NCI-H1417 treated with DMSO at 0.1 percent for 48 hours (cell line): ENCODE measurements at places on chromosomes 12 and 14.

- DNase-seq, result no peak
These were observed 421.7 kb downstream of the PCNX1 start for GRCh38 chr14:71328954-71329353.

DNA sequence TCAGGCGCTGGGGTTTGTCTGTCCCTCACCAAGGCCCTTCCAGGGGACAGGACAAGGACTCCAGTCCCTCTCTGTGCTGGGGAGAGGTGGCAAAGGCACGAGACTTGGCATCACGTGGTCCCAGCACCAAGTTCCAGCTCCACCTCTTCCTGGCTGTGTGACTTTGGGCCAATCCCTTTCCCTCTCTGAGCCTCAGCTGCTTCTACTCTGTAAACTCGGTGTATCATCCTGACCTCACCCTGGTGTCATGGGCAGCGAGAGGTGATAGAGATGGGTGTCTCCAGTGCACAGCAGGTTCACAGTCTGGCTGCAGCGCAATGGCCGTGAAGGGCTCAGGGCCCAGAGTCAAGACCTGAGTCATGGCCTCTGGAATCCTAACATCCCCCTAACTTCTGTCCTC is 54.0 kb downstream of the MVK start:
- no peak for DNase-seq

GRCh38 chr12:102120886-102121285 is 903 bp downstream of the PARPBP start:
- DNase-seq, result no peak

- DNase-seq, result no peak
These were observed 79.8 kb downstream of the SRRM4 start for GRCh38 chr12:119060847-119061796.

GRCh38 chr14:87483271-87484260 is 509.4 kb downstream of the GALC start:
- DNase-seq, result no peak

- DNase-seq, result no peak
These were observed 1.6 kb upstream of the CKB start for GRCh38 chr14:103524002-103524935.

DNA sequence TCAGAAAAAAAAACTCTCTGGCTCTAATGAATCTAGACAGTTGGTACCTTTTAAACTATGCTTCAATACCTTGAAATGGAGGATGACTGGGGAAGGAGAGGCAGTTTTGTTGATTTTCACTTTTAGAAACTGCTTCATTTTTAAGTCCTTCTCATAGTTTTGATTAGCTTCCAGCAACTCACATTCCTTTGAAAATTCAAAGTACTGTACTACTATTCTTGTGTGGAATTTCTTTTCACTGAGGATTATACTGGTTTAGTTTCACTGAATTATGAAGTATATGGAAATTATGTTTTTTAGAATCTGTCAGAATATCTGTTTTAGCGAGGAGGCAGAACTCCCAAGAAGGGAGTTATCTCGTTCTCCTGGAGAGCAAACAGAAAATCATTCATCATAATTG is 116.3 kb downstream of the TGFB3 start:
- no peak for DNase-seq

GRCh38 chr12:85794531-85794930 is 41.7 kb downstream of the RASSF9 start:
- no peak for DNase-seq

DNA sequence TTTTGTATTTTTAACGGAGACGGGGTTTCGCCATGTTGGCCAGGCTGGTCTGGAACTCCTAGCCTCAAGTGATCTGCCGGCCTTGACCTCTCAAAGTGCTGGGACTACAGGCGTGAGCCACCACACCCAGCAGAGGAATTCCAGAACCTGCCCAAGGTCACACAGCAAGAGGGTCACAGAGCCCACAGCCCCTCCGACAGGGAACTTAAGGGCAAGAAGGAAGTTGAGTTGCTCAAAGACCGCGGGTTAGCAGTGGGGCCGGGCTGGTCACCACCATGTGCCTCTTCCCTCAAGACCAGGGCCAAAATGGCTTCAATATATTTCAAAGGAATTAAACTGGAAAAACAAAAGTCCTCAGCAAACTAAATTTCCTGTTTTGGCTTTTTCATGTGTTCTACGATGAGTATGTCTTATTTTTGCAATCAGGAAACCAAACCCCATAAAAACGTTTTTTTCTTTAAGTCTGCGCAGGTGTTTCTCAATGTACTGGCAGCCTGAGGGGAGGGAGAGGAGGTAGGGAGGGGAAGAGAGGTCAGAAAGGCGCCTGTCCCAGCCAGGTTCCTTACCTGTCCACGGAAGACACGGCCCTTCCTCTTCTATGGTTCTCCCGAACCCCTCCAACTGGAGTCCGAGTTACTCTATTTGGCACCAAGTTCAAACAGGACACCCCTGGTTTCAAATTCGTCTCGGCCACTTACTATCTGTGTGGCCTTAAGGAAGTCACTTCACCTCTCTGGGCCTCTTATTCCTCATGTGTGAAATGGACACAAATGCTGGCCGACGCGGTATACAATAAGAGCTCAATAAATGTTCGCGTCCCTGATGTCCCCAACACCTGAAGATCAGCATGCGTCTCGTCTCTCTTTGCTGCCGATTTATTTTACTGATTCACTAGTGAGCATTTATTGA is 778 bp downstream of the SLC8B1 start:
- DNase-seq, result no peak

GRCh38 chr14:22657861-22658260 is 13.7 kb upstream of the OR6J1 start:
- DNase-seq, result no peak

DNA sequence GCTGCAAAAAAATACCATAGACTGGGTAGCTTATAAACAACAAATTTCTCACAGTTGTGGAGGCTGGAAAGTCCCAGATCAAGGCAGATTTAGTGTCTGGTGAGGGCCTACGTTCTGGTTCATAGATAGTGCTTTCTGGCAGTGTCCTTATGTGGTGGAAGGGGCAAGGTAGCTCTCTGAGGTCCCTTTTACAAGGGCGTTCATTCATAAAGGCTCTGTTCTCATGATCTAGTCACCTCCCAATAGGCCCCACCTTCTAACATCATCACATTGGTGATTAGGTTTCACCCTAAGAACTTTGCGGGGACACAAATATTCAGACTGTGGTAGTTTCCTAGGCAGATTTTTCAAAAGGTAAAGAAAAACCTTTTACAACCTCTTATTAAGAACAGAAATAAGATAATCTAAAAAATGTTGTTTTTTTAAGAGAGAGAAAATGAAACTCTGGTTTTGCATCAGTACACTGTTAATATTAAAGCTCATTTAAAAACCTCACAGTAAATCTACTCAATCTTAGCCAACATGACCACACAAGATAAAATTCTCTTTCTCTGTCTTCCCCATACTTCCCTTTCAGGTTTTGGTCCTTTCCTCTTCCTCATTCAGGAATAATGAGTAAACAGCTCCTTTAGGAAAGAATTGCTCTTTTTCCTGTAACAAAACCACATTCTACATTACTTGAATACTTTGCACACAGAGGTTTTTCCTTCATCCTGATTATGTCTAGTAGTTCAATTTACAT is 117.5 kb downstream of the UNC79 start:
- DNase-seq, result no peak

GRCh38 chr12:92539110-92539749 is 163.6 kb upstream of the PLEKHG7 start:
- DNase-seq, result no peak

DNA sequence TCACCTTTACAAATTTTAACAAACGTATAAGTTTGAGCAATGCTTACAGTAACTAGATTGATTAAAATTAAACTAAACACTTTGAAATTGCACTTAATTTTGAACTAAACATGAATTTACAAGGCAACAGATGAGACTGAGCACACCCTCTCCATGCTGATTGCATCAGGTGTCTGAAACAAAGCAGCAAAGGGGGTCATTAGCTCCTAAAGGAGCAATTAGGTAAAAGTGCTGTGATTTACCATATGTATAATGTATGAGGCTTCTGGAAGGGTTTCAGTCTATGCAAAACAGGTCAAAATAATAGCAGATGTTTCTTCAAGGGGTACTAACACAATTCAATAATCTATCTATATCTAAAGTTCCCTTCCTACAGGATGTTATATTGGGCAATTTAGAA is 98.8 kb upstream of the LMNTD1 start:
- no peak for DNase-seq

- DNase-seq, result no peak
These were observed 6.8 kb downstream of the RIN3 start for GRCh38 chr14:92520102-92521057.

DNA sequence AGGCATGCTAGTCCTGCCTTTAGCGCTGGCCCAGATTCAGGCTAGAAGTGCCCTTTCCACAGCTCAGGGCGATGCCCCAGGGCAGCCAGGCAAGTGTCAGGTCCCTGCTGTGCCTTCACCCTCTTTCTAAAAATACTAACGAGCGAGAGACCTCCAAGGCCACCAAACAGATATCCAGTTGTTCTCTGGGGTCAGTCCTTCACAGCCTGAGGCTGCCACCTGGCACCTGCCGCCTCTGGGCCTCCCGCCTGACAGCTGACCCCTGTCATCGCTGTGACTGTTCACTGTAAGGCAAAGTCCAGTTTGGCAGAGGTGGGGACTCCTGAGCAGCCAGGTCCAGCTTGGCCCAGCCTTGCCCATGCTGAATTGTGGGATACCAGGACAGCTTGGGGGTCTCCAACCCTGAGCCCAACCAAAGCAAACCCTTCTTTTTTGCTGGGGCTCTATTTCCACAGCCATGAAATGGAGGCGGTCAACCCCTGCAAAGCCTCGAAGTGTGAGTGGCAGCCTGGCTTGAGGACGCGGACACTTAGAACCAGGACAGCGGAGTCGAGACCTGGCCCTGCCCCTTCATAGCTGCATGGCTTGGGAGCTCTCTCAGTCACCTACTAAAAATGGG is 79.9 kb downstream of the NINJ2 start:
- DNase-seq, result no peak

DNA sequence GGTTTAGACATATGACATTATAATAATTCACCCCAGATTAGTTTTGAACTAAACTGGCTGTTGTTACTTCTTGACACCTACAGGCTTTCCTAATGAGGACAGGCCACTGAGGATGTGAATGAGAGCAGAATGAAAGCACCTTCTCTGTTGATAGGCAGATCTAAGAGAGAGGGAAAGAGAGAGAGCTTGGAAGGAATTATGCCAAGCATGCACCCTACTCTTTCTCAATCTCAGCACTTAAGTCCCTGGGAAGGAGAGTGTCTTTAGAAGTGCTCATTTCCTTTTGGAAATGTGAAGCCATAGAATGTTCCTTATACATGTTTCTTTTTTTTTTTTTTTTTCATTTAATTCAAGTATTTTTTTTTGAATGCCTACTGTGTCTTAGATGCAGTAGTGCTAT is 49.0 kb downstream of the TBC1D15 start:
- DNase-seq, result no peak

DNA sequence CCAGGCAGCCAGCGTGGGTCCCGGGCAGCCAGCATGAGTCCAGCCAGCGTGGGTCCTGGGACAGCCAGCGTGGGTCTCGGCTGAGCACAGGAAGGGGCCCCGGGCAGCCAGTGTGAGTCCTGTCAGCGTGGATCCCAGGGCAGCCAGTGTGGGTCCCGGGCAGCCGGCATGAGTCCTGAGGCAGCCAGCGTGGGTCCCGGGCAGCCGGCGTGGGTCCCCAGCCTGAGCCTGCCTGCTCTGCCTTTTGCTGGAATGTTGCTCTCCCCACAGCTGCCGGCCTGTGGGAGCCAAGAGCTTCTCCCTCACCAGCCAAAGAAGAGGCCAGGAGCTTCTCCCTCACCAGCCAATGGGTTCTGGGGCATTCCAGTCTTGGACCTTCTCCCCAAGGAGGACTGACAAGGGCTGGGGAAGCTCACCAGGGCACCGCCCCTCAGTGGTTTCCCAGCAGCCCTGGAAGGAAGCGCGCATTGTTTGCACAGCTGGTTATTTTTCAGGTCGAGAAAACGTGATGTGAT is 15.0 kb upstream of the RFLNA start:
- DNase-seq, result no peak

- no peak for DNase-seq
These were observed 9.2 kb downstream of the FAR2 start for GRCh38 chr12:29158115-29158763.

DNA sequence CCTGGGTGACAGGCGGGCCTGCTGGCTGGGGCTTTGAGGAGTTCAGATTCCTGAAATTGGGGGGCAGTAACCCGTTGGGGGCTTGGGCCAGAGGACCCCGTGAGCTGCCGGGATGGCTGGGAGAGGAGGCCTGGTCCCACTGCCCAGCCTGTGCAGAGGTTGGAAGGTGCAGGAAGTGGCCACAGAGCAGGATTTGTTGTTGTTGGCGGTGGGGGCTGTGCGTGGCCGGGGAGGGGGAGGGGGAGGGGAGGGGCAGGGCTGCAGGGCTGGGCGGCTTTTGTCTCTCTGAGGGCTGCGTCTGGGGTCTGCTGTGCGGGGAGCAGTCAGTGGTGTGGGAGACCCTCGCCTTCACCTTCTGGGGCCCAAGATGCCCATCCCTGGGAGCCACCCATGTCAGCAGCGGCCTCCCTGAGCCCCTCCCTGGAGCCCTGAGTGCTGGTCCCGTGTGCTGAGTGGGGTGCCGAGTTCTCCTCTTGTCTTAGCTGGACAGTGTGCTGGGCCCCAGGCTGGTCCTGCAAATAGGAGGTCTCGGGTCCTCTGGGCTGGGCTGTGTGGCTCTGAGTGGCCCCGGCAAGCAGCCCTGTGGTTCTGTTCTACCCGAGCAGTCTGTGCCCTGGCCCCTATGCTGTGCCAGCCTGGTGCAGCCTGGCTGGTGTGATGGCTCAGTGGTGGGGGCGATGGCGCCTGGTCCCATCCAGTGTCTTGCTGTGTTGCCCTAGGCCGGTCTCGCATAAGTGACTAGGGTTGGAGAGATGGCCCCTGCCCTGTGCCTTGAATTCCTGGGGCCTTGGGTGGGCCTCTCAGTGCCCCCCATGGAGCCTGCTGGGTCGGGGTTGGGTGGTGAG is 10.3 kb downstream of the KIF26A start:
- no peak for DNase-seq

DNA sequence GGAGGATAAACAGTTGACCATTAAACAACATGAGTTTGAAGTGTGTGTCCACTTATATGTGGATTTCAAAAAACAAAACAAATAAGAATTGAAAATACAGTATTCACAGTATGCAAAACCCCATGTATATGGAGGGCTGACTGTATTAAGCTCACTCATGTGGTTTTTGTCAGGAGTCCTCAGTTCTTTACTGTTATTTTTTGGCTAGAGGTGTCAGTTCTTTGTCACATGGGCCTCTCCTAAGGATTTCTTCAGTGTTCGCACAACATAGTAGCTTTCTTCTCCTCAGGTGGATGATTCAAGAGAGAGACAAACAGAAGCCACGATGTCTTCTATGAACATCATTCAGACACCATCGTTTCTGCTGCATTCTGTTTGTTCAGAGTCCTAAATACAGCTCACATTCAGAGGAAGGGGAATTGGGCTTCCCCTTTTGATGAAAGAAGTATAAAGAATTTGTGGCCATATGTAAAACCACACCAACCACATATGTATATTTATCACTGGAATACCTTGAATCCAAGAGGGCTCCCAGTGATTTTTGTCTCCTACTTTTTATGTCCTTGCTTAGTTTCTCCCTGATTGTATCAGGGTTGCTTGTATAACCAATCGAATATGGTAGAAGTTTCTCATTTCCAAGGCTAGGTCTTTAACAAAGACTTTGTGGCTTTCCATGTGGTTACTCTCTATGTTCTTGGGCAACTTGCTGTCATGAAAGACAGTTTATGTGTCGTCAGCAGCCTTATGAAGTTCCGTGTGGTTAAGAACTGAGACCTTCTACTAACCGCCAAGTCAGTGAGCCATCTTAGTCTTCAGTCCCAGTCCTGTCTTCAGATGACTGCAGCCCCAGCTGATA is 18.9 kb downstream of the MNAT1 start:
- DNase-seq, result no peak
